NCI-H1930 (cell line): ENCODE measurements at places on chromosomes 3 and 15.

DNA sequence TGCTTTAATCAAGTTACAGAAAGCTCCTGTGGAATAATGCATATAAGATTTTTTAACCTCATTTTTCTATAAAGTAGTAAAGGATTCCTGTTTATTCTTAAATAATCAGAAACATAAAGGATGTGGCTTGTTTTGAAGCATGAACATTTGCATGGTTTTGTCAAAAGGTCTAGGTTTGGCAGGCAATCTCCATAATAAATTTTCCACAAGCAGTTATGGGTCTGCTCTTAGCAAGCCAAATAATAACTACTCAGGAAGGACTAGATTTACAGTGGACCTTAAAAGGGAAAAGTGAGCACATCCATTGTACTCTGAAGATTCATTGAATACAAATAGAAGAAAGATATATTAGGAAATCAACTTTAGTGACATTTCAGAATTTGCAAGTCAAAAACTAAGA lies 407.3 kb upstream of the CBLB start:
- no peak for DNase-seq

- DNase-seq: no peak
Observed at GRCh38 chr3:30610702-30611368, 4.4 kb downstream of the TGFBR2 start.

DNA sequence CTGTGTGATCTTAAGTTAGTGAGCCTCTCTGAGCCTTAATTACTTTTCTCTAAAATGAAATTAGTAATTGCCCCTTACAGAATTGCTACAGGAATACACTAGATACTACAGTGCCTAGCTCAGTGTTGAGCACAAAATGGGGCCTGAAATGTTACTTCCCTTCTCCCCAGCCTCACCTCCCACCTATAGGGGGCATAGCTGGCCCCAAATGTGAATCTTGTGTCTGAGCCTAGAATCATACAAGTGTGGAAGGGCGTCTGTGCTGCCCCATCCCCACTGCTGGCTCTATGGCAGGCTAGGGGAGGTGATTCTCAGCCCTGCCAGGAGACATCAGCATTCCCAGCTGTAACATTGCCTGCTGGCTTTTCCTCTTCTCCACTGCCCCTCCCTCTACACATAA lies 42.7 kb downstream of the IFT122 start:
- DNase-seq: no peak

- no peak for DNase-seq
Observed at GRCh38 chr3:62252438-62253157, 120.8 kb downstream of the FEZF2 start.

GRCh38 chr3:58462829-58463180 lies 29.1 kb upstream of the KCTD6 start:
- DNase-seq: no peak

DNA sequence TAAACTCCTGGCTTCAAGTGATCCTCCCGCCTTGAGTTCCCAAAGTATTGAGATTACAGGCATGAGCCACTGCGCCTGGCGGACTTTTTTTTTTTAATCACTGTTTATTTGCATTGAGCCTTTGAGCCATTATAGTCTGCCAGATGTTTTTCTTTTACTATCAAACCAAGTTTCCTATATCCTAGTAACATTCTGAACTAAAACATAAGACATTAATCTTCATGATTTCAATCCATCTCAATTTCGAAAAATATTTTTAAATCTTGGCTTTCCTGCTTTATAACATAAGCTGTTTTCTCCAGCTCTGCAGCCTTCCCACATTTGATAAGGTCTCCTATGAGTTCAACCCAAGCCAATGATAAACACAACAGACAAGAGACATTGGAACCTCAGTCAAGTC lies 75.4 kb downstream of the UMPS start:
- no peak for DNase-seq

- no peak for DNase-seq
Observed at GRCh38 chr3:159763011-159763601, 225.5 kb upstream of the IL12A start.

- DNase-seq: no peak
Observed at GRCh38 chr15:90364251-90364650, 12.2 kb downstream of the ZNF774 start.

DNA sequence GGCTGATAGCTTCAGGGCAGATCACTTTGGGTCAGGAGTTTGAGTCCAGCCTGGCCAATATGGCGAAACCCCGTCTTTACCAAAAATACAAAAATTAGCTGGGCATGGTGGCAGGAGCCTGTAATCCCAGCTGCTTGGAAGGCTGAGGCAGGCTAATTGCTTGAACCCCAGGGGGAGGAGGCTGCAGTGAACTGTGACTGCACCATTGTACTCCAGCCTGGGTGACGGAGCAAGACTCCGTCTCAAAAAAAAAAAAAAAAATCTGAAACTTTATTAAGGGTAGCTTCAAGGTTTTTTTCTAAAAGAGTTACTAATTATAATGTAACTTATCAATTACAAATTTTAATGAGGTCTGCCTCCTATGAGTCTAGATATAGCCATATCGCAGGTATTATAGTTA lies 5.1 kb downstream of the NECTIN3 start:
- DNase-seq: no peak

DNA sequence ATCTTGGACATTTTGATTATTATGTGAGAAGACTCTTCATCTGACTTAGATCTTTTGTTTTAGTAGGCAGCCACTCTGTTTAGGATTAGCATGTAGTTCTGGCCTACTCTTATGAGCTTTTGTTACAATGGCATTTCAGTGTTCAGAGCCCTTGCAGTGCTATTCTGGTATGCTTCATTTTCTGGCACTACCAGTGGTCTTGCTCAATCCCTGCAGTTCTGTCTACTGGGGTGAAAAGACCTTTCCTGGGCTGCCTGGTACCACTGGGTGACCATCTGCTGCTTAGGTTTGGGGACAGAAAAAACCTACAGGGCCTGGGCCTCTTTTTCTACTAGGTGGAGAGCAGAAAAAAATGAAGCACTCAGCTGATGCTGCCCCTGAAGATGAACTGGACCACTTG lies 42.5 kb downstream of the IL16 start:
- no peak for DNase-seq

DNA sequence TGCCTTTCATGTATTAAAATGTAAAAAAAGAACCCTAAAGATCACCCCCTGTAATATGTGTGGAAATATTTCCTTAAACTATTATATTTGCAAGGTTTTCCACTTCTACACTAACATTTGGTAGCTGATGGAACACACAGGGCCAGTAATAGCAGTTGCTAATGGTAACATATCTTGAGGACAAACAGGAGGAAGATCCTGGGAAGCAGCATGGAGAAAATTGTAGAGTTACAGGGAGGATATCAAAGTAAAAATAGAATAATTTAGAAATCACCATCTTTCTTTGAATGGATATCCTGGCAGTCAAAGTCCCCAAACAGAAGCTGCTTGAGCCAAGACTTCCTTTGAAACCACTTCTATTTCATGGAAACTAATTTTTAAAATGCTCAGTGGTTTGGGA lies 29.5 kb upstream of the OSTN start:
- DNase-seq: no peak

DNA sequence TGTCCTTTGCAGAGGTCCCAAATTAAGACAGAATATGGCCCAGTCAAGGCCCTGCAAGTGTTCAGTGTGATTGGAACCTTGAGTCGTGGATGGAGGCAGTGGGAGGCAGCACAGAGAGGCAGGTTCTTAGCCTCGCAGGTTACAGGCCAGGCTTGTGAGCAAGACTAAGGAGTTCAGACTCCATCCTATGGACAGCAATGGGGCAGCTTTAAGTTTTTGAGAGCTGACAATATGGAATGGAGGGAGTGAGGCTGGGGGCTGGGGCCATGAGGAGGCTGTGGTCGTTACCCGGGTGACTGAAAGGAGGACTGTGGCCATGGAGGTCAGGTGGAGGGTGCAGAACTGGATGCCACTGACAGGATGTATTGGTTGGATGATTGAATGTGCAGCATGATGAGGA lies 74.1 kb upstream of the PRR23C start:
- DNase-seq: no peak

- DNase-seq: no peak
Observed at GRCh38 chr3:188489639-188490405, 335.9 kb downstream of the LPP start.

GRCh38 chr3:70882104-70882503 lies 569.7 kb upstream of the MDFIC2 start:
- no peak for DNase-seq

GRCh38 chr3:132596816-132597433 lies at the start of gene ACKR4:
Gene ACKR4 (plus strand): TSS chr3:132597270. CDS start chr3:132600398, 3,128 bp downstream.
- DNase-seq: no peak

- no peak for DNase-seq
Observed at GRCh38 chr15:52008359-52008697, 10.7 kb upstream of the MAPK6 start.

- DNase-seq: no peak
Observed at GRCh38 chr3:108099679-108100428, 9.0 kb upstream of the CD47 start.
